ENCODE measurements at places on chromosomes 16 and 17. TPM values are rescaled to one million over a fixed set of nuclear protein-coding genes. Genes with fewer than 3 reads are reported as not detected.

CD79B gene
- 0.06 TPM for polyA plus RNA-seq

DNA sequence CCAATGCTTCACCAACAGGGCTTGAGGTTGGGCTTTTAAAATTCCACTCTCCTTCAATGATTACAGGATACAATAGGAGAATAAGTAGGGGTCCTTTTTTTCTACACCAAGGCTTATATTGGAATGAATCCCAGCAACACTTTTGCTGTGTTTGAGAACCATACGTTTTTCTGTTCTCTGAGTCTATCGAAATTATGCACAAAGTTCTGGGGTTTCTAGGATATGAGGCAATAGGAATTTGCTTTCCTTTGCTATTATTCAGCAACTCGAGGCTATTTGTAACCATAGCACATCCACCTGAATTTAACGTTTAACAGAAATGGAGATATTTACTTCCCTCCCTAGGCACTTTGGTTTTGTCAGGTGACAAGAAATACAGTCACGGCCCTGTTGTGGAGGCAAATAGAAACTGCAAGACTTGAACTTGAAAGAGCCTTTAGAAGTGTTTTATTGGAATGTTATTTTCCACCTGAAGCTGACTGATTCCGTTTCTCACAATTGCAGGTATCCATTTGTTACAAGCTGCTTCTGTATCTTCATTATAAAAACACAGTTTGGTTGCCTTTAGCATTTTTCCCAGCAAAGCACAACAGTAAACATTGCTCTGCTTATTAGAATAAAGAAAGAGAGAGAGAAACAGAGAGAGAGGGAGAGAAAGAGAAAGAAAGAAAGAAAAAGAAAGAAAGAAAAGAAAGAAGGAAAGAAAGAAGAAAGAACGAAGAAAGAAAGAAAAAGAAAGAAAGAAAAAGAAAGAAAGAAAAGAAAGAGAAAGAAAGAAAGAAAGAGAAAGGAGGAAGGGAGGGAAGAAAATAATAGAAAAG is 109.6 kb downstream of the HS3ST3A1 start:
- no peak for DNase-seq

DNA sequence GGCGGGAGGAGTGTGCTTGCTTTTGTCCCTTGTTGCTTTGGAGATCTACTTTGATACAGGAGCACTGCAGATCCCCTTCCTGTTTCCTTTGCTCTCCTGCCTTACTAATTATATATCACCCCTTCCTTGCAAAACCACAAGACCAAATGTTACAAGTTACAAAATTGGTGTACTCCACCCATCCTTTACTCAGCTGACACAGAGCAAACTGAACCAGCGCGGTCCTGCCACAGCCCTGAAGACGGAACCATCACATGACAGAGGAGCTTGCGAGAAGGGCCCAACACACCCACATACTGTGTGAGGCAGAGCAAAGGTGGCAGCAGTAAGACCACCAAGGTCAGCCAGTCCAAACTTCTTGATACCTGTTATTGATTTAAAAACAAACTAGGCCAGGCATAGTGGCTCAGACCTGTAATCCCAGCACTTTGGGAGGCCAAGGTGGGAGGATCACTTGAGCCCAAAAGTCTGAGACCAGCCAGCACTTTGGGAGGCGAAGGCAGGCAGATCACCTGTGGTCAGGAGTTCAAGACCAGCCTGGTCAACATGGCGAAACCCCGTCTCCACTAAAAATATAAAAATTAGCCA is 33.2 kb downstream of the CYTH1 start:
- no peak for DNase-seq

VTN gene
- polyA plus RNA-seq: 1.6 TPM

DNA sequence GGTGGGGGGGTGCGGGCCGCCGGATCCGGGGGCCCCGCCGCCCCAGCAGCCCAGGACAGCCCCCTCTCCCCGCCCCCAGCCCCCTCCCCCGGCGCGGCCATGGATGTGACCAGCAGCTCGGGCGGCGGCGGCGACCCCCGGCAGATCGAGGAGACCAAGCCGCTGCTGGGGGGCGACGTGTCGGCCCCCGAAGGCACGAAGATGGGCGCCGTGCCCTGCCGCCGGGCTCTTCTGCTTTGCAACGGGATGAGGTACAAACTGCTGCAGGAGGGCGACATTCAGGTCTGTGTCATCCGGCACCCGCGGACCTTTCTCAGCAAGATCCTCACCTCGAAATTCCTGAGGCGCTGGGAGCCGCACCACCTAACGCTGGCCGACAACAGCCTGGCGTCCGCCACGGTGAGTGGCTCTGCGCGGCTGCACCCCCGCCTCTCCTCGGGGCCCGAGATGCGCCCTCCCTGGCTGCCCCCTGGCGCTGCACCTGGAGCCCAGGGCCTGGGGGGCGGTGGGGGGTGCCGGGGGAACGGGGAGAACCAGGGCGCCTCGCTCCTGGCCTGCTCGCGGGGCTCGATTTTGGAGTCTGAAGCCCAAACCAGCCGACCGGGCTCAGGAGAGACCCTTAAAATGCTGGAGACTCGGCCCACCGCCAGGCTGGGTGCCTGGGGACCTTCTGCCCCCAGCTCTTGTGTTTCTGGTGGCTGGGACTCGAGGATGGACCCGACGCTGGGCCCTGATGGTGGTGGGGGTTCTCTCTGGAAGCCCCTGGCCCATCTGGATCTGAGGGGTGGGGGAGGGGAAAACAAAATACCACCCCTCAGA is 744 bp downstream of the CMIP start:
- DNase-seq: peak; percentile 78

TERB1 gene
- polyA plus RNA-seq: 0.08 TPM

DNA sequence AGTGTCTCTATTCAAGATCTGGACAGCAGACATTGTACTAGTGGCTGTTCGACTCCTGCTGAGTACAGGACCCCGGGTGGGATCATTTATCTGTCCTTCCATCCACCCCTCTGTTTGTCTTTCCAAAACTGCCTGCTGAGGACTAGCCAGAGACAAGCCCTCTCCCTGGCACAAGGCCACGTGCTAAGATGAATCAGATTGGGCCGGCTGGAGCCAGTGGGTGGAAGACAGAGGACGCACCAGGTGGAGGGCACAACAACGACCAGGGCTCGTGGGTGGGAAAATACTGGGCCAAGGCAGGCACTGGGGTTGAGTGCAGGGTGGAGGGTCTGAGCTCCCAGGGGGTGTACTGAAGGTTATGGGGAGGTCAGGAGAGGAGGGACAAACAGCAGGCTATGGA is 1.4 kb upstream of the CA7 start:
- peak; percentile 48 for DNase-seq

DNA sequence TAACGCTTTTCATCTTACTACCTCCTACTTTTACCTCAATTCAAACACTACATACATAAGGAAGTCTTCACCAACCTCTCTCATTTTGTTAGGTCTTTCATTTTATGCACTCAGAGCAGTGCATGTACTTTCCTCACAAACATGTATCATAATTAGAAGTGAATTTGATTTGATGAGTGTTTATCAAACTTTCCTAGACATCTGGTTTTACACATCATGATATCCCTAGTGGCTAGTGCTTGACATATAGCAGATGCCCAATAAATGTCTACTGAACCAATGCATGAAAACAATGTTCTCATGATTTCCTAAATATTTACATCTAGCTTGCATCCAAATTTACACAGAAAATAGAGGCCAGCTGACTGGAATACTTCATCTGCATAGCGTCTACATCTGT is 323.4 kb upstream of the KIF2B start:
- peak; percentile 69 for DNase-seq

DNA sequence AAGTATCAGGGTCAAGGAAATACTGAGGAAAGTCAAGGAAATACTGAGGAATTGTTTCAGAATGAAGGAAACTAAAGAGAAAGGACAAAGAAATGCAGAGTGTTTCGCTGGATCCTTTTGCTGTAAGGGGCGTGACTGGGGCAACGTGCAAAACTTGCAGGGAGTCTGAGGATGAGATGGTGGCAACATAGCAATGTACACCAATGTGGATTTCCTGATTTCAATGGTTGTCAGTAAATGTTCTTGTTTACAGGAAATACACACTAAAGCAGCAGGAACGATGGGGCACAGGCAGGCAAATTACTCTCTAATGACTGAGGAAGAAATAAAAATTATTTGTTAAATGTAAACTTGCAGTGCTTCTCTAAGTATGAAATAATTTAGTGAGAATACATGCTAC is 34.4 kb downstream of the ZZEF1 start:
- DNase-seq: no peak

DNA sequence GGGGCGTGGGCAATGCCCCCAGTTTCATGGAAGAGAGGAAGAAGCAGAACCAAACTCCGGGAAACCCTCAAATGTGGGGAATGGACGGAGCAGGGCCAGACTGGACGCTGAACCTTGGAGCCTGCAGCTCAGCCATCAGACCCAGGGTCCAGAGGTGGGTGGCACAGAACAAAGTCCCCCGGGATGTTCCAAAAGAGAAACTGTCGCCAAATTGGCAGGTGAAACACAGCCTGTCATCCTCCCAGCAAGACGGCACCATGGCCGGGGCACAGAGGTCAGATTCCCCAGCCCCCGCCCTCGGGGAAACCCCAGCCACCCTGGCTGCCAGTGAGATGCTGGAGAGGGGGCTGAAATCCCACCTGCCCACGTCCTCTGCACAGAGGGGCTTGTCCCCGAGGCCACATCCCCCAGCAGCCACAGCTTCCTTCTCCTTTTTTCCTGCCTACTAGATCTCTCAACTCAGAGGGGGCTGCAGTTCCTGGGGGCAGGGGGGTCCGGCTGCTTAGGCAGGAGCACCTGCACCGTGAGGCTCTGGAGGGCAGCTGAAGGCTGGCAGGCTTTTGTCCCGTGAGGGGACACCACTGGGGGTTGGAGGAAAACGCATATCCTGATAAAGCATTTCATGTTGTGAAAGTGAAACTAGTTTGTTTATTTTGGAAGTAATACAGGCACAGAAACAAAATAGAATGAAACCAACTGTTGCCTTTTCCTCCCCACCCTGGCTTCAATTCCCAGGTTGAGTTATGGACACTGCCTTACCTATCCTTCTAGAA is 1.2 kb upstream of the SECTM1 start:
- DNase-seq: no peak

DNA sequence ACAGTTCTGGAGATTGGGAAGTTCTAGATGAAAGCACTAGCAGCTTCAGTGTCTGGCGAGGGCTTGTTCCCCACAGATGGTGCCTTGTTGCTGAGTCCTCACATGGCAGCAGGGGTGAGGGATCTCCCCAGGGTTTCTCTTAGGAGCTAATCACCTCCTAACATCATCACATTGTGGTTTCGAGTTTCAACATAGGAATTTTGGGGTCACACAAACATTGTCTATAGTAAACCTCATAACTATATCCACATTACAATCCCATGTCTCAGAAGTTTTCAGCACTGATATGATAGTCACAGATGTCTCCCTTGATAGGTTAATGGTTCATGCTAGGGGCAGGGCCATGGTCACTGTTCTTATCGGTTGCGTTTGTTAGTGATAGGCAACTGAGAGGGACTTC is 13.8 kb downstream of the CLUAP1 start:
- no peak for DNase-seq

DNA sequence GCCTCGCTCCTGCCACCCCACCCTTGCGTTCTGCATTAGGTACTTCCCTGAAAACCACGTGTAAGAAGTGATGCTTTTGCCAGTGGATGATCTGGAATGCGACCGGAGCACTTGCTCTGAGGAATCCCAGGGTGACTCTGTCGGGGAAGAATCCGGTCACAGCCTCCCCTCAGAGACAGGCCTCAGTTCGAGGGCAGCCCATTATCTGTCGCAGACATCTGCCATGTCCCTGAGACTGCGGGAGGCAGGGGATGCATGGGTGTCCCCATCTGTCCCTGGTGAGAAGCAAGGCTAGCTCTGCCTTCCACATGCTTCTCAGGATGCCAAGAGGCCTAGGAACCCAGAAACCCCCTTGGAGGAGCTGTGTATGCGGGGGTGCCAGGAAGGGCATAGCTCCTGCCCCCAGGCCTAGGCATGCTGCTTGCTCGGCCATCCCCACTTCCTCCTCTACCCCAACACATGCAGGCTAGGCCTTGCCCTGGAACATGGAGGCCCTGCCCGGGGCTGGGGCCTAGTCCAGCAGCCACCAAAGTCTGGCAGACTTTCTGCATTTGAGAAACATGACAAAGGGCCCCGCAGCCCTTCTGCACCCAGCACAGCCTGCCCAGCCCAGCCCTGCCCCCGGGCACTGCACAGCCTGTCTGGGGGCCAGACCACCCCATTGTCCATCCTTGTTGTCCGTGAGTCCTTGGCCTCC is 20.5 kb downstream of the MNT start:
- peak; percentile 85 for DNase-seq

- peak; percentile 80 for DNase-seq
Observed at GRCh38 chr17:61486135-61487120, 34.2 kb downstream of the TBX4 start.

DNA sequence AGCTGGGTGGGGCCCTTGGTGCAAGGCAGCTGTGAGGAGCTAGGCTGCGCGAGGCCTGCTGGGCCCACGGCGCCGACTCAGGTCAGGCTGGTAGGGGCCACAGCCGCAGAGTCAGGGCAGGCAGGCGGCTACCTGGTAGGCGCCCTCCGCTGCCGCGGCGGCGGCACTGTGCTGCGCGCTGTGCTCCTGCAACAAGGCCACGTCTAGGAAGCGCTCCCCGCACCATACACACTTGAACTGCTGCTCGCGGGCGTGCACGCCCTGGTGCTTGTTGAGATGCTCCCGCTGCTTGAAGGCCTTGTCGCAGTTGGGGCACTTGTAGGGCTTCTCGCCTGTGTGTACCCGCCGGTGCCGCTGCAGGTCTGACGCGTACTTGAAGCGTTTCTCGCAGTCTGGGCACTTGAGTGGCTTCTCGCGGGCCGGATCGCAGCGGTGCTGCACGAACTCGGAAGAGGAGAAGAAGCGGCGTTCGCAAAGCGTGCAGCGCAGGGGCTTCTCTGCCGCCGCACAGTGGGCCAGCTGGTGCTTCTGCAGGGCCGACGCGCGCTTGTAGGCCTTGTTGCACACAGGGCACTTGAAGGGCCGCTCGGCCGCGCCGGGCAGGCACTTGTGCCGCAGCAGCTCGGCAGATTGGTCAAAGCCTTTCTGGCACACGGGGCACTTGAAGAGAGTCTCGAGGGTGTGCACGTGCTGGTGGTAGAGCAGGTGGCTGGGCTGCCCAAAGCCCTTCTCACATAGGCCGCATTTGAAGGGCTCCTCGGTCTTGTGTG is 3.9 kb downstream of the ZNF319 start:
- no peak for DNase-seq

GRCh38 chr17:16980813-16981731 is 9.2 kb upstream of the TNFRSF13B start:
- no peak for DNase-seq

GRCh38 chr16:7209598-7209997 is 123.0 kb upstream of the RBFOX1 start:
- no peak for DNase-seq

NEK8 gene
- 6.0 TPM for polyA plus RNA-seq

DNA sequence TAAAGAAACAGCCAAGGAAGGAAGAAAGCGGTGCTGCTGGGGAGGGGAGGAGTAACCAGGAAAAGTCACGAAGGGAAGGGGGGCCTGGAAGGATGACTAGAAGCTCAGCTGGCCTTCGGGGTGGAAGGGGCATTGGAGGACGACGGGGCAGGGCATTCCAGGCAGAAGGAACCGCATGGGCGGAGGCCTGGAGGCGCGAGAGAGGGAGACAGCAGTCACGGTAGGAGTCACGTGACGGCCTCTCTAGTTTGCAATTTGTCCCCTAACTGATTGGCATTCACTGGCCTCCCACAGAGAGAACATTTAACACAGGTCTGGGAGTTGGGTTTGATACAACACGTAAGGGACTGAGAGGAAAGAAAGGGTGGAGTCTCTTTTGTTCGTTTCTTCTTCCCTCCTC is 63.9 kb downstream of the RTN4RL1 start:
- DNase-seq: no peak

- DNase-seq: no peak
Observed at GRCh38 chr17:50452630-50453300, 15.9 kb downstream of the CHAD start.
